ENCODE measurements at places on chromosomes 11 and 22.

DNA sequence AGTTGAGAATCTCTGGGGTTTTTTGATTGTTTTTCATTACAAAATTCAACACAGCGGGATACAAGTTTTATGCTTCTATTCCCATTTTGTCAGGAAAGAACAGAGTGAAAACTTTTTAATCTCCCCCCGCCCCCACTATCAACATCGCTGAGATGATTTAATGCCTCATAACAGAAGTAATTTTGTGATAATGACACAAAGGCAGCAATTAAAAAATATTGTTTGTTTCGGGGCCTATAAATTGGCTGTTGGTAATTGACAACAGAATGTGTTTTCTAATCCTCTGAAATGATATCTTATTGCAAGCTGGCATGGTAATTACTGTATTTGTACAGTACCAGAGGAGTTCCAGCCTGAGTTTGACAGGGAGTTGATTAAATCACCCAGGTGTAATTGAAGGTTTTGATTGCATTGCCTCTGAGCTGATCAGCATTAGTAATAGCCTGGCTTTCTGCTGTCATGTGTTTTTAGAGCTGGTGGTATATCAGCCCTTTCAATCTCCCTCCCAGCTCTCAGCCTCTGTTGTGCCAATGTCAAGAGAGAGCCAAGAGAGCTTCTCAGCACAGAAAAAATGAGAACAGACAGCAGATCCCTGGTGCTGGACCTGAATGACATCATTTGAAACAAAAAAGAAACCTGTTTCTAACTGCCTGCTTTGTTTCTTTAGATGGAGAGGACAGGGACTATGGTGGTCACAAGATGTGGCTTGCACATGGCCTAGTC lies 265.1 kb downstream of the FAM76B start:
- no peak for DNase-seq

DNA sequence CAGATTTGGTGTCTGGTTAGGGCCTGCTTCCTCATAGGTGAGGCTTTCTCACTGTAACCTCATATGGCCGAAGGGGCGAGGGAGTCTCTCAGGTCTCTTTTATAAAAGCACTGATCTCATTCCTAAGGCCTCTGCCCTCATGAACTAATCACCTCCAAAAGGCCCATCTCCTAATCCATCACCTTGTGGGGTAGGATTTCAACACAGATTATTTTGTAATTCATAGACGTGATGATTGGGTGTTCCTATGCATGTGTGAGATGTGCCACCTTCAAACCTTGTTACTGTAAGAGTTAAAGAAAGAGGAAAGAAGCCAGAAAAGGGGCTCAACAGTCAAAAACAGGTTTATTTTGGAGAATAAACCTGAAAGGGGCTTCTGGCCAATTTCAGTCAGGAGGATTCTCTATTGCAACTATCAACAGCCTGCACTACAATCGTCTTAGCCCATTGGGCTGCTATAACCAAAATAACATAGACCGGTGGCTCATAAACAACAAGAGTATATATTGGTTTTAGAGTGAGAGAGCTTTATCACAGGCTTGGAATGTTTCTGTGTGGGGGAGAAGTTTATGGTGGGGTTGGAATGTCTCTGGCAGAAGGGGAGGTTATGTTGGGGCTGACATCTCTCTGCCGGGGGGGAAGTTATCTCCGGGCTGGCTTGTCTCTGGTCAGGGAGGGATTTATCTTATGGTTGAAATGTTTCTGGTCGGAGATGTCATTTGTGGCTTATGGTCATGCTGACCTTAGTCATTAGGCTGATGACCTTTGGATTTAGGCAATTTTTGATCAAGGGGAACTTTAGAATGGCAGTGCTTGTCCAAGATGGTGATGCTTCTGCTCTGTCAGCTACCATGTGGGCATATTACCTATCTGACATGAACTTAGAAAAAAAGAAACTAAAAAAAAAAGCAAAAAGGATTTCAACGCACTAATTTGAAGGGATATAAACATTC lies 35.1 kb downstream of the CSF2RB start:
- no peak for DNase-seq

- DNase-seq, result no peak
Measured at GRCh38 chr11:28108958-28109357, 770 bp downstream of the METTL15 start.

- DNase-seq, result no peak
Measured at GRCh38 chr22:36204632-36205015, 3.0 kb upstream of the APOL4 start.

DNA sequence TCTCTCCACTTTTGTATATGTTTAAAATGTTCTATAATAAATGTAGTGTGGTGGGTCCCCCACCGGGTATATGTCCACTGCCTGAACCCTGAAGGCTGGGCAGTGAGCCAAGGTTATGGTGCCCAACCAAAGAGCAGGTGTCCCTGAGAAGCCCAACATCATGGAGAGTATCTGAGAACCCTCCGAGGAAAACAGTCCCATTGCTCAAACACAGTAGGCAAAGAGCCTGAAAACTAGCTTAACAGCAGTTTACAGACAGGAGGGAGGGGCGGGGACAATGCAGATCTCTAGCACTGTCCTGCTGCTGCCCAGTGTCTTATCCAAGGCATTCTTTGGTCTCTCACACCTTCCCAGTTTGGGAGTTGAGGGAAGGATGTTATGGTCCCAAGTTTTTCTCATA lies 91.0 kb downstream of the TMPRSS5 start:
- no peak for DNase-seq

GRCh38 chr11:134655189-134655989 lies 243.3 kb upstream of the B3GAT1 start:
- DNase-seq, result no peak

- no peak for DNase-seq
Measured at GRCh38 chr11:19546325-19546724, 166.3 kb upstream of the NAV2 start.

GRCh38 chr11:106386519-106386918 lies 309.1 kb downstream of the AASDHPPT start:
- no peak for DNase-seq

GRCh38 chr11:47656260-47656885 lies 14.0 kb upstream of the MTCH2 start:
- DNase-seq, result no peak

- no peak for DNase-seq
Measured at GRCh38 chr11:63800921-63801320, 12.3 kb upstream of the SPINDOC start.

DNA sequence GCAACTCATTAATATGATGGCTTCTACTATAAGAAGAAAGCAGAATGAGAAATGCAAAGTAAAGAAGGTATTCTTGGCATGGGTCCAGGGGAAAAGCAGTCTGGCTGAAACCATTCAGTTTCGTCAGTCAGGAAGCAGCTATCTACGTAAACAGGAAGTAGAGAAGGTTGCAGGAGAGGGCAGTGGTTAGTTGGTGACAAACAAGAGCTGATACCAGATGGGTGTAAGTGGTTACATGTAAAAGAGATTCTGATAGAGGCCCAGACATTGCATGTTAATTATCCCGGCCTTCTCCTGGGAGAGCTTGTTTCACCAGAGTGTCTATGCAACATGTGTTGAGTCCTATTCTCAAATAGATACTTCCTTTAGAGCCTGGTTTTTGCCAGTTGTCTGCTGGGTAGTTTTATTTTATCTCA lies 58.4 kb upstream of the PSMA1 start:
- DNase-seq, result peak; percentile 90

- DNase-seq, result no peak
Measured at GRCh38 chr11:33770236-33770635, 4.1 kb downstream of the FBXO3 start.

GRCh38 chr22:48306785-48307510 lies 1520.7 kb downstream of the BRD1 start:
- no peak for DNase-seq

GRCh38 chr22:21713428-21714058 lies 22.1 kb downstream of the YPEL1 start:
- no peak for DNase-seq

DNA sequence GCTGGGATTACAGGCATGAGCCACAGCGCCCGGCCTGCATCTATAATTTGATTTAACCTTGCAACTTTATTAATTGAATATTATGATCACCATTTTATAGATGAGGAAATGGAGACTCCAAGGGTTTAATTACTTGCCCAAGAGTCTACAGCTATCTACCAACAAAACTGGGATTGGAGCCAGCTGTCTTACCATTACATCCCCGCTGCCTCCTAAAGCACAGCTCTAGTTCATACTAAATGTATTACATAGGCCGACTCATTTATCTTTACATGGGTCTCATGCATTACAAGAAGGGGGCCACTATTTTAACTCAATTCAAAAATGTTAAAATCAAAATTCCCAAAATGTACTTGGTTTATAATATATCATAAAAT lies 14.1 kb upstream of the TMA7B start:
- DNase-seq, result no peak

DNA sequence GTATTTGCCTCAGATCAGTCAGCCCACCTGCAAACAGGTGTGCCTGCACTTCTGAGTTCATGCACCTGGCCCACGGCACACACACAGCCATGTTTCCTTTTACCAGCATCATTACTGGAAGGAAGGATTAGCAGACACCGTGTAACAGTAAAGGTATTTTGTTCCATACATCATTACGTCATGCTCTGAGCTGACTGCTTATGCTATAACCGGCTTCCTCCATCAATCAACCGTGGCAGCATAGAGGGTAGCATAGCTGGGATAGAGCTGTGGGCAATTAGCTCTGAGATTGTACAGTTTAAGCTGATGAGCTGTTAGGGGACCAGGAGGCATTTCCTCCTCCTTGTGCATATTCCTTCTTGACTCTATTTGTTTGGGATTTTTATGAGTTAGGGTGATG lies 102.4 kb downstream of the ME3 start:
- no peak for DNase-seq

DNA sequence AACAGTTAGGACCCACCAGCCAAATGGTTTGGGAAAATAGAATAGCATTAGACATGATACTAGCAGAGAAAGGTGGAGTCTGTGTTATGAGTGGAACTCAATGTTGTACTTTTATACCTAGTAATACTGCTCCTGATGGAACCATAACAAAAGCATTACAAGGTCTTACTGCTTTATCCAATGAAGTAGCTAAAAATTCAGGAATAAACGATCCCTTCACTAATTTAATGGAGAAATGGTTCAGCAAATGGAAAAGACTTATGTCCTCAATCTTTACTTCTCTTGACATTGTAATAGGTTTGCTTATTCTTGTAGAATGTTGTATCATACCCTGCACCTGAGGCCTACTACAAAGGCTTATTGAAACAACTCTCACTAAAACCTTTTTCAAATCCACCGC lies 50.2 kb downstream of the ZNF280B start:
- DNase-seq, result no peak

DNA sequence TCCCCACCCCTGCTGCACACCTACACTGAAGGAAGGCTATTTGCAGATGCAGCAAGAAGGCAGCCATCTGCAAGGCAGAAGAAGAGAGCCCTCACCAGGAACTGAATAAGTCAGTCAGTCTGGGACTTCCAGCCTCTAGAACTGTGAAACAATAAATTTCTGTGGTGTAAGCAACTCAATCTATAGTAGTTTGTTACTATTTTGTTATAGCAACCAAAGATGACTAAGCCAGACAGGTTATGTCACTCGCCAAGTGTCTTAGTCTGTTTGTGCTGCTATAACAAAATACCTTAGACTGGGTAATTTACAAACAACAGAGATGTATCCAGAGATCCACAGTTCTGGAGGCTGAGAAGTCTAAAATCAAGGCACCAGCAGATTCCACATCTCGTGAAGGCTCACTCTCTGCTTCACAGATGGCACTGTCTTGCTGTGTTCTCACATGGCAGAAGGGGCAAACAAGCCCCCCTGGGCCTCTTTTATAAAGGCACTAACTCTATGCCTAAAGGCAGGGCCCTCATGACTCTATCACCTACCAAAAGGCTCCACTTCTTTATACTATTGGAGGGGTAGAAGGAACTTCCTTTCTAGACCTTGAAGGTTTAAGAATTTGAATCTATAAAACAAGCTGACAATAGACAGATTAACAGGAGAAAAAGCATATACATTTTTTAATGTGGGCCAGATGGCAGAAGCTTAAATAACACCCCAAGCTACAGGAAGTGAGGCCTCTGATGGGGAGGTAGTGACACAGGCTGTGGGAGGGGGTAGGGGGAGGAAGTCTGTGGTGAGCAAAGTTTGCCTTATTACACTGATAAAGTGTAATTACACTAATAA lies 12.3 kb downstream of the APOL6 start:
- peak; percentile 78 for DNase-seq

GRCh38 chr11:1205121-1205986 lies 17.5 kb upstream of the MUC5B start:
- peak; percentile 14 for DNase-seq

DNA sequence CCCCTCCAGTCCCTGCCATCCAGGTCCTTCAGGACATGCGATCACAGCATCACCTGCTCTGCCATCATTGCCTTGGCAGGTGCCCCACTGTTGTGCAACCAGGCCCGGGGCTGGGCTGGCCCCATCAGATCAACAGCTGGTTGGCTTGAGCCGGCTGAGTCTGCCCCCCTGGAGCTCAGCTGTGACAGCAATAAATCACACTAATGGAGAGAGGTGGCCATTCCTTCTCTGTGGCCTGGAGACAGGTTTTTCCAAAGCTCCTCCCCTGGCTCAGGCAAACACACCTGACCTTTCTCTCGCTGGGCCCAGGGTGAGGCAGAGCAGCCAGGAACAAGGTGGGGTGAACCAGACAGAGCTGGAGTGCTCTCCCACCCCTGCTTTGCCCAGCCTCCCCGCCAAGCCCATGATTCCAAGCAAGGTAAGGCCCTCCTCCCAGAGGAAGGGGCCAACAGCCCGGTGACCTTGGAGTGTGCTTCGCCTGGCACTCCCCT lies 8.9 kb upstream of the FXYD2 start:
- no peak for DNase-seq

DNA sequence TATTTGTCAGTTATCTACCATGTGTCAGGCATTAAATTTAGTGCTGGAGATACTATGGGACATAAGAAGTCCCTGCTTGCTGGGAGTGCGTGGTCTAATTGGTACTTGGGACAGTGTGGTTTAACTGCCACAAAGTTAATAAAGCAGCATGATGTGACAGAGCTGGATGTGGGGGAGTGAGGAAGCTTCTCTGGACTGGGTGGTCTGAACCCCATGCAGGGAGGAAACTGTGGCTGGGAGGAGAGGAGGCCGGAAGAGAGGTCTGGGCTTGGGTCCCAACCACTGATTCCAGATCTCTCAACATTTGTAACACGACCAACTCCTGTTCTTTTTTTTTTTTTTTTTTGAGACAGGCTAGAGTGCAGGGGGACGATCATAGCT lies 37.1 kb downstream of the ST3GAL4 start:
- DNase-seq, result no peak

DNA sequence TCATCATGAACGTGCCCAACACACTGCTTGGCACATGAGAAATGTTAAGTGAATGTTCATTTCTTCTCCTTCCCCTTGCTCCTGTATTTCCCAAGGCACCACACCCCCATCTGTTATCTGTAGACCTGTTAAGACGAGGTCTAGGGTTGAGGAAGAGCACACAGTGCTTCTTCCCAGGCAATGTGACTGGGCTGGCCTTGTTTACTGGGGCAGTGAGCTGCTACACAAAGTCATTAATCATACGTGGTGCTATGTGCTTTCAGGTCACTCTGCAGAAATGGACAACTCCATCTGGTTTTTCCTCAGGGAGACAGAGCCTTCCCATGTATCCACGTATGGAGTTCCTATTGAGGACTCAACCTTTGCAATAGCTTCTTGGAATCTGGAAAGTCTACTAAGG lies 118.7 kb downstream of the KCNC1 start:
- DNase-seq, result no peak

GRCh38 chr11:87589082-87589481 lies 551.3 kb downstream of the TMEM135 start:
- no peak for DNase-seq
